ENCODE measurements at places on chromosomes 5 and 9. TPM values are rescaled to one million over a fixed set of nuclear protein-coding genes. Genes with fewer than 3 reads are reported as not detected.

DNA sequence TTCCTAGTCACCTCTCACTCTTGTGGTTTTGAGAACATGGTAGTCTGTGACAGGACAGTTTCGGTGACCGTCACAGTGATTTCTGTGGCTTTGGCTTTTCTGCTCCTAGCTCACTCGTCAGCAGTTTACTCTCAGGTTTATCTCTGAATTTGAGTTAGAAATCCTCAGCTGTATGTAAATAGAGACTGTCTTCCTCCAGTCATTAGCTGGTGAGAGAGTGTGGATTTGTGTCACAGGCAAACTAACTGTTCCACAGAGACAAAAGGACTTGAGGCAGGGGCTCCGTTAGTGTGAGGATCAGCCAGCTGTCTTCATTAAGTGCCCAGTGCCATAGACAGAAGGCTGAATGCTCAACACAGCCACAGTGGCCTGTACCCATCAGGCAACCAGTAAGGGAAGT, 131.4 kb downstream of the CD180 start:
- ATAC-seq = peak; percentile 93
- peaks cover 85% of the 10 kb centered on the region for H3K36me3 ChIP-seq
- peak overlapping the region; percentile 48 for H3K4me3 ChIP-seq
- H3K27ac ChIP-seq = peak overlapping the region; percentile 73

DNA sequence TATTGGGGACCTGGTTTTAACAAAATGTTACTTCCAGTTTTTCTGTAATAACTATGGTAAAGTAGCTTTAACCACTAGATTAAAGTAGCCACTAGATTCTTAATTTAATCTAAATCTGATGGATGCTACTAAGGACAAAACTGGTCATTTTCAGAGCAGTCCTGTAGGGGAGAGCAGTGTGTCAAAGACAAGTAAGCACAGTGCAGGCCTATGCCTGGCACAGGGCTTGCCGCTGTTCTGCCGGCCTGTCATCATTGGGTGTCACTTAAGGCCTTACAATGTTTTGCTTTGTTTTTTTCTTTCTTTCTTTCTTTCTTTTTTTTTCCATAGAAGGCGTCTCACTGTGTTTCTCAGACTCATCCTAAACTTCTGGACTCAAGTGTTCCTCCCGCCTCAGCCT, 53.0 kb upstream of the NXNL2 start:
- peaks cover 8% of the 10 kb centered on the region for H3K4me1 ChIP-seq
- no peak for ATAC-seq
- no peaks in the 10 kb centered on the region for H3K27me3 ChIP-seq
- no peak overlapping the region for H3K4me3 ChIP-seq

DNA sequence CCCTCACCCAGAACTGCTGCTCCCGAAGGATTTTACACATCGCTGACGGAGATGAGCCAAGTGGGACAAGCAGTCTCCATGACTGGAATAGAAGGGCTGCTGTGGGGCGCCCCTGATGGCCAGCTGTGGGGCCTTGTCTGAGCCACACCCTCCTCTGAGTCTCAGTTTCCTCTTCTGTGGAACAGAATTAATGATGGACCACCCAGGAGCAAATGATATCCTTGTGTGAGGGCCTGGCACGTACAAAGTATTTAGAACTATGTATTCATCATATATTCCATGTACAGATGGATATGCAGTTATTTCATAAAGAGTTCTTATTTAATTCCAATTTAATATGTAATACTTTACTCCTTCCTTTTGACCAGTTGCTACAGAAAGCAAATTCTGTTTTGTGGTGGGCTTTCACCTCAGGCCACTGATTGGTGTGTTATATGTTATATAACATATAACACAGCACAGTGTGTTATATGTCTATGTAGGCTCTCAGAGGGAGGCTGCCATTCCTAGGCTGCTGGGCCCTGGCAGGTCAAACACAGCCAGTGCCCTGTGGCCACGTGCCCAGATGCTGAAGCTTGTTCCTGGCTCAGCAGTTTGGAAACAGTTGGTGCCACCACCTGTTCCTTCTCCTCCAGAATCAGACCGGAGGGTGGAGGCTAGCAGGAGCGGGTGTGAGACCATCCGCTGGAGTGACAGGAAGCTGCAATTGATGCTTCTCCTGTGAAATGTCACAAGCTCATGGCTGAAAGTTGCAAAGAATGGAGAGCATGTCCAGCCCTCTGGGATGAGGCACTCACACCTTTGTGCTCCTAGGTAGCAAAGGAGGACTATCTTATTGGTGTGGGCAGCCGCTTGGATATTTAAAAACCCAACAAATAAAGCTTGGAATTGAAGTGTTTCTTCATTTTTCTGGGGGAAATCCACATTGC, 4.4 kb upstream of the FGD3 start:
- H3K36me3 ChIP-seq = no peaks in the 10 kb centered on the region
- H3K27me3 ChIP-seq = no peaks in the 10 kb centered on the region

Gene PCDHGA3
- 0.09 TPM for total RNA-seq

Gene PITX1
- not detected for total RNA-seq

Gene PIP5K1B
- 0.17 TPM for total RNA-seq

GRCh38 chr5:157444224-157444623, 15.8 kb upstream of the NIPAL4 start:
- no peak overlapping the region for H3K27ac ChIP-seq
- H3K4me3 ChIP-seq = no peak overlapping the region
- no peaks in the 10 kb centered on the region for H3K27me3 ChIP-seq
- no peak for ATAC-seq
- no peaks in the 10 kb centered on the region for H3K4me1 ChIP-seq

- no peak overlapping the region for H3K27ac ChIP-seq
- H3K27me3 ChIP-seq = peaks cover 14% of the 10 kb centered on the region
- H3K36me3 ChIP-seq = no peaks in the 10 kb centered on the region
Observed at GRCh38 chr5:175060257-175060656, 335.9 kb downstream of the MSX2 start.

DNA sequence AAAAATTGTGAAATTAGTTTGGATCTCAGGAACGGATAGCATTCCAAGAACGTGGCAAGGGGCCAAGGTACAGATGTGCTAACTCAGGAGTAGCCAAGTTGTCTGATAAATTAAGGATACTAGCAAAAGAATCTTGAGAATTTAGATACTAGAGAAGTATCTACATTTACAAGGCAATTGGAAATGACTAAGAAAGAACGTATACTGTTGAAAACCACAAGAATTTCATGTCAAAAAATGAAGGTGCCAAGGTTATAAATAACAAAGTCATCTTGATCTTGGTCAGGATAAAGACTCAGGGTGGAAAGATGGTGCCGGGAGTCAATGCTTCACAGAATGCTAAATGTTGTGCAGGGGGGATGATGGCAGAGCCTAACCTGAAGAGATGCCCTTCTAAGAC, 19.2 kb downstream of the CAPSL start:
- H3K4me1 ChIP-seq = peaks cover 12% of the 10 kb centered on the region
- H3K36me3 ChIP-seq = no peaks in the 10 kb centered on the region
- H3K4me3 ChIP-seq = peak overlapping the region; percentile 33

Gene RMND5B
- total RNA-seq = 24.5 TPM

Gene EFCAB9
- not detected for total RNA-seq

Gene CFAP90
- total RNA-seq = not detected

DNA sequence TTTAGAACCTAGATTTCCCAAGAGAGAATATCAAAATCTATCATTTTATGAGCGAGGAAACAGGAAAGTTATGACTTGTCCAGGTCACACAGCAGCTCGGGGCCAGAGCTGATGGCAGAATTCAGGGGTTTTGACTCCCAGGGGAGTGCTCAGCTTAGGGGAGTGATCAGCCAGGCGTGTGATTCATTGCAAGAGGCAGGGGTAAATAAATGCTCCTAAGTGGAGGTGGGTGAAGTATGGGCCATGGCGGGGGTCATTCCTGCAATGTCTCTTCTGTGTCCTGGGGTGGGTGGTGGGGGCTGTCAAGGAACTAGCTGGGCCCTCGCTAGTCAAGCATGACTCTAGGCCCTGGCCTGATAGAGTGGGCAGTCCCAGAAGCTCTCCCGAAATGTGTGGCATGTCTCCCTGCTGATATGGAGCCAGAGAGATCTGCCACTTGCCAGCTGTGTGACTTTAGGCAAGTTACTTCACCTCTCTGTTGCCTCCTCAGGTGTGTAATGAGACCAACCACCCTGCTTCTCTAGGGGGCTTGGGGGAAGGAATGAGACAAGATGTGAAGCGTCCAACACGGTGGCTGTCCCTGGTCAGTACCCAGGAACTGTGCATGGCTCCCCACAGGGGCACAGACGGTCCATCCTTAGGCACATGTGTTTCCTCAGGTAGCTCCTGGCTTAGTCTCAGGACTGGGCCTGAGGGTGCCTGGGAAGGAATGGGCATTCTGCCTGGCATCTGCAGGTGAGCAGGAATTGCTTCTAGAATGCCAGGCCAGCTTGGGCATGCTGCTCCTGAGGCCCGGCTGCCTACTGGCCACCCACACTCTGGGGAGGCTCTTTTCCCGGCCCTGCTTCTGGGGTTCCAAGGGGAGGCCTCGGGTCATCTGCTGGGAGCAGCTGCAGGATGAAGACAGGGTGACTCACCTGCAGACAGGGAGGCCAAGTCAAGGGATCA, 36.5 kb upstream of the SH3PXD2B start:
- no peak overlapping the region for H3K4me3 ChIP-seq
- H3K27ac ChIP-seq = no peak overlapping the region
- H3K27me3 ChIP-seq = peaks cover 20% of the 10 kb centered on the region
- no peaks in the 10 kb centered on the region for H3K4me1 ChIP-seq
- H3K36me3 ChIP-seq = no peaks in the 10 kb centered on the region
- ATAC-seq = no peak

DNA sequence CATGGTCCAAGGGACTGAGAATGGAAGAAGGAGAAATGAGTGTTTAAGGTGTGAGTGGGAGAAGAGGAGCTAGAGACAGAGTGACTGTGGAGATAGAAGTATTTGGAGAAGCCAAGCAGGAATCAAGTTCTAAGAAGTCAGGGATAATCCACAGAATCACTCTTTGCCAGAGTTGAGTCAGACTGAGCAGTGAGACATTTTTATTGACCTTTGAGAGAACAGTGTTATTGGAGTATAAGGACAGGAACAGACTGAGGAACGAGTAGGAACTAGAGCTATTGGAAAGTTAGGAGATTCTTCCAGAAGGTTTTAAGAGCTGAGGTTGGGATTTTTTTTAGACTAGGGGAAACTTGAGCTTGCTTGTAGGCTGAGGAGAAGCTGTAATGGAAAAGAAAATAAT, 37.2 kb downstream of the RCL1 start:
- H3K4me3 ChIP-seq = no peak overlapping the region
- peaks cover 13% of the 10 kb centered on the region for H3K4me1 ChIP-seq
- peaks cover 32% of the 10 kb centered on the region for H3K36me3 ChIP-seq
- ATAC-seq = no peak
- H3K27me3 ChIP-seq = no peaks in the 10 kb centered on the region

DNA sequence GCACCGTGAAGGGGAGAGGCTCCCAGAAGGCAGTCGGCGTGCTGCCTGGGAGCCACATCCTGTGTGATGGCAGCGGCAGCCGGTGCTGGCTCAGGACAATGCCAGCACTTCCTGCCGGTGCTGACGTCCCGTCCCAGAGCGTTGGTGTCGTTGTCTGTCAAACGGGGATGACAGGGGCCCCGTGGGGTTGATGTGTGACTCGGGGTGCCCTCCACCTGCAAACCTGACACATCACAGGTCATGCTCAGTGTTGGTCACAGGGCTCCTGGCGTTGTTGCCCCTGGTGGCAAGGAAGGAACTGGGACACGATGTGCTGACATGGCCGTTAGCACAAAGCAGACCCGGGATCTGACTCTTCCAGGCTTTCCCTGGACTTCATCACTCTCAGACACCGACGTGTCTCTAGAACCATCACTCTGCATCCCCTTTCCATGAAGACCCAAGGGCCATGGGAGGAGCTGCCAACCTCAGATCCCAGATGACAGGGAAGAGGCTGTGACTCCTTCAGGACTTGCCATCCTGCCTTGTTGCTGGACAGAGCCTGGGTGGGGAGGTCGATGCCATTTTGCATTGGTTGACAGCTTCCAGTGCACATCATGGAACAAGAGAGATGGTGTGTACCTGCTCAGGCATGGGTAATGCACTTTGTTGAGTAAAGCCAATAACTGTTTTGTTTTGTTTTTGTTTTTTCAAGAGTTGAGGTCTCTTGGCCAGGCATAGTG, 21.5 kb downstream of the PLPP7 start:
- no peaks in the 10 kb centered on the region for H3K27me3 ChIP-seq
- H3K27ac ChIP-seq = peak overlapping the region; percentile 83

Gene KLHL3
- 5.3 TPM for total RNA-seq

DNA sequence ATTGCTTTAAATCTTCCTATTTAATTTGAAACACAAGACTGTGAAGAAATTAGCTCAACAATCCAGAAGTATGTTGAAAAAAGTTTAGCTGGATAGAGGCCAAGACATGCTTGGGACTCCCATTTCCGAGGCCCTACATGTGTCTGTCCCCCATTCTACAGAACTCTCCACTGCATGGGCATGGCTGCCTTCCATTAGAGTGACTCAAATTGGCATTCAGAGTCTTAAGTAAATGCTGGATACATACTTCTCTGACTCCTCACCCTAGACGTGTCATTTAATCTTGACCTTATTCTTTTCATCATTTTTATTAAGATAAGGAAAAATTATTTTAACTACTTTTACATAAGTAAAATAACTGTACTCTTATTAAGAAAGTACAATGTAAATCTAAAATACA, 530.4 kb upstream of the CDH9 start:
- no peaks in the 10 kb centered on the region for H3K36me3 ChIP-seq
- H3K4me1 ChIP-seq = no peaks in the 10 kb centered on the region
- H3K27ac ChIP-seq = no peak overlapping the region
- ATAC-seq = no peak
- no peaks in the 10 kb centered on the region for H3K27me3 ChIP-seq
- H3K4me3 ChIP-seq = no peak overlapping the region

Gene RUSC2
- total RNA-seq = 1.3 TPM

Gene MAMDC2
- not detected for total RNA-seq

- peaks cover 12% of the 10 kb centered on the region for H3K27me3 ChIP-seq
- peak overlapping the region; percentile 92 for H3K27ac ChIP-seq
- peak overlapping the region; percentile 68 for H3K4me3 ChIP-seq
- no peak for ATAC-seq
- H3K4me1 ChIP-seq = peaks cover 18% of the 10 kb centered on the region
- peaks cover 39% of the 10 kb centered on the region for H3K36me3 ChIP-seq
Observed at GRCh38 chr5:400282-401145, 42.5 kb upstream of the EXOC3 start.

GRCh38 chr5:25544652-25545249, 900.0 kb upstream of the CDH10 start:
- no peaks in the 10 kb centered on the region for H3K27me3 ChIP-seq
- no peak overlapping the region for H3K27ac ChIP-seq
- H3K36me3 ChIP-seq = no peaks in the 10 kb centered on the region
- no peaks in the 10 kb centered on the region for H3K4me1 ChIP-seq
- H3K4me3 ChIP-seq = no peak overlapping the region
- no peak for ATAC-seq

DNA sequence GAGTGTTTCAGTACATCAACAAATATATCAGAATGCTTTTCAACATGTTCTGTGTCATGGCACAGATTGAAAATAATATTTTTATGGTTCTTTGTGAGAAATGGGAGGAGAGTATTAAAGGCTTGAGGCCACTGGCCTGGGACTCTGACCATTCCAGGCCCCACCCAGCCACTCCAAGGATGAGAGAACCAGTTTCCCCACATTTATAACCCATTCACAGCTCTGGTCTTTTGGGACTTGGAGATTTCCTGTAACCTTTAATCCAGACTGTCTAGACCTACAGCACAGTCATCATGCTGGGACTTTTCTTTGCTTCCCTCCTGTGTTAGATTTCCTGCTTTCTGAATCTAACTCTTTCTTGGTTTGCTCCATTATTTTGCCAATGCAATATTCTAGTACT, 389.6 kb downstream of the KIAA0825 start:
- ATAC-seq = no peak
- no peaks in the 10 kb centered on the region for H3K4me1 ChIP-seq
- no peaks in the 10 kb centered on the region for H3K36me3 ChIP-seq
- no peak overlapping the region for H3K4me3 ChIP-seq
- peaks cover 4% of the 10 kb centered on the region for H3K27me3 ChIP-seq
